ENCODE measurements at places on chromosomes 3 and 15.

DNA sequence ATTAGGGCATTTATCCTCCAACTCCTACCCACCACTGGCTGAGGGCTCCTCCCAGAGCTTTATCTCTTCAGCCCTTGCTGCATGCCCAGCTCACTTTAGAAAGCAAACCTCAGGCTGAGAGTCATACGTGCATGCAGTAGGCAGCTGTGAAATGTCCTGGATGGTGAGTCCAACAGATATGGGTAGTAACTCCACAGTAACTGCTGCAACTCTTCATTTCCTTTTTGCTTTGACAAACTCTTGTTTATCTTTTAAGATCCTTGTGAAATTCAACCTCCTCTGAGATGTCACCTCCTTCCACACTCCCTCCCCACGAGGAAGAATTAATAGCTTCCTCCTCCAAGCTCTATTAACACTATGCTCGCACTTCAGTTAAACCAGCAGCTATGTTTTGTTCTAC lies 35.9 kb upstream of the CTNNB1 start:
- no peak for DNase-seq

- no peak for DNase-seq
Observed at GRCh38 chr3:132595014-132595413, 2.1 kb upstream of the ACKR4 start.

DNA sequence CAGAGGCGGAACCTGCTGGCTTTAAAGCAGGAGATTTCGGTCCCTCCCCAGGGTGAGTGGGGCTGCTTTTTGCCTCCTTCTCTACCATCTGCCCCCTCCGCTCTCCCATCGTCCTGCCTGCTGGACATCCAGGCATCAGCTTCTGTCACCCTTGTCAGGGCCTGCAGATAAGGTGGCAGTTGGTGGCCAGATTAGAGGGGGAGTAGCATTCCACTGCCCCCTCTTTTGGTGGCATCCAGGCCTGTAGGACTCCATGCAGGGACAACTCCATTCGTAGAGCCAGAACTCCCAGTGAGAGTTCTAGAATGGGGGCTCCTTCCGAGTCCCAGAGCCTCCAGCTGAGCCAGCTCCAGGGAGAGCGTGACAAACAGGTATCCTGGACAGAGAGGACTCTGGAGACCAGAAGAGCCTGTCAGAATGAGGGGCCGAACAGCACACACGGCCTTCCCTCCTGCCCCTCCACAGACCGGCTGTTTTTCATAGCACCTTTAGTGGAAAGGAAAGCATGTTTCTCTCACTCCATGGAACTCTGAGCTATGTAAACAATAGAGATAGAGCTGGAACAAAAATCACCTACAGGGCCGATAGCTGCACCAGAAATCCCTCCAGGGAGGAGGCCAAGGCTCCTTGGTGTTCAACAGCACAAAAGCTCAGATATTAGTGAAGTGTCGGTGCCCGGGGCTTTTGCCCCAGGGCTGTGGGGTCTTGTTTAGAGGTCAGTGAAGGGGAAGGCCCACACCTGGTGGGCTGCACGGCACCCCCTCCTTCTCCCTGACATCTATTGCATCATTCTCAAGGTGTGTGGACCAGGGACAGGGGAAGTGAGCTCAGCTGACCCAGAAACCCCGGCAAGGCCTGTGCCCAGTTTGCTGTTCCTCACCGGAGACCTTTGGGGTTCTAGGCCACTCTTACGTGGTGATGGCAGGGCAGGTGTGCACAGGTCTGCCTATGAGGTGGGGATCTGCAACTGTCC lies 34.2 kb downstream of the MAGEF1 start:
- no peak for DNase-seq

DNA sequence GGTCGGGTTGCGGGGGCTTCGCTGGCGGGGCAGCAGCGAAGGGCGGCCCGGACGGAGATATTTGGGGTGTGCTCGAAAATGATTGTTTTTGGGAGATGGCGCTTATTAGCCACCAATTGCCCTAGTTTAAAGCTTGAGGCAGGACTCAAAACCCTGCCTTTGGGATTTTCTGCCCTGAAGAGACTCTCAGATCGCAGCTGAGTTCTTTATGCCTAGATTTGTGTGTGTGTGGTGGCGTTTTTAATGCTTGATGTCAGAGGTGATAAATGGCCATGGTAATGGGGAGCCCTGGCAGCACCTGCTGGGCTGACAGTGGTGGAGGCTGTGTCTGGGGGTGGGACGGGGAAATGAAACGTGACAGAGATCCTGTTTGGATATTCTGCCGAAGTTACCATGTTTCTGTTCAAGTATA lies 604 bp downstream of the KCTD6 start:
- DNase-seq: no peak

GRCh38 chr15:51285399-51285798 lies 53.0 kb downstream of the CYP19A1 start:
- no peak for DNase-seq

GRCh38 chr3:140467796-140468315 lies 210.0 kb upstream of the TRIM42 start:
- no peak for DNase-seq

DNA sequence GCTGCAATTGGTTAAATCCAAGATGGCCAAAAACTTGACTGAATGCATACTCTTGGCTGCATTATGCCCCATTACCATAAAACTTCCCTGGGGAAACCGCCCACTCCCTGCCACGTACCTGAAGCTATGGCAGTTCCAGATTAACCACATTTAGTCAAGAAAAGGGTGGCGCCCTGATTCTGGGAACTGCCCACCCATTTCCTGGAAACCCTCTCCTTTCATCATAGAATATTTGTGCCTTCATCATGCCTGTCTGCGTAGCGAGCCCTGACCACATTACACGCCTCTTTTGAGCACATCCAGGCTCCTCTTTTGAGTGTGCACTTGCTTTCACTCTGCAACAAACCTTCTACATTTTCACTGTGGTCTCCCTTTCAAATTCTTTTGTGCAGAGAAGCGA lies 5.2 kb downstream of the LINS1 start:
- DNase-seq: no peak

Measured in D341Med (cell line).